ENCODE measurements at places on chromosomes 16 and 17.

GRCh38 chr16:57343221-57343620, 15.4 kb upstream of the CCL22 start:
- peak; percentile 13 for DNase-seq

GRCh38 chr17:1491443-1492248, 840 bp downstream of the MYO1C start:
- DNase-seq = peak; percentile 54

DNA sequence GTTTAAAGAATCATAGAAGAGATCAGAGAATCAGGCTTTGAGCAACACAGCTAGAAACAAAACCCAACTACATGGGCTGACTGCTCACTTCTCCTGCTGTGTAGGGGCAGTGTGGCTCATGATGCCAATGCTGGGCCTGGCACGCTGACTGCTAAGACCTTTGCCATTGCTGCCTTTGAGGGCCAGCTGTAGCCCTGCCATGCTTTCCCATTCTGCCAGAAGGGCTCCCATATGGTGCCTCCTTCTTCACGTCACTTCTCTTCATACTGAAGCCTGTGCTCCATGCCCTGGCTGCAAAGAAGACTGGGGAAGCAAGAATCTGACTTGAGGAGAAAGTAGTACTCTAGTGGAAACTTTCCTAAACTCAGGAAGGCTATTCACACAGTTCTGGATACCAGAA, 232.9 kb downstream of the UTP18 start:
- DNase-seq = no peak

GRCh38 chr17:521561-522325, 169.1 kb upstream of the RPH3AL start:
- DNase-seq = no peak

GRCh38 chr17:12070561-12070960, 49.9 kb downstream of the MAP2K4 start:
- no peak for DNase-seq

GRCh38 chr16:31064882-31065461, 9.1 kb downstream of the ZNF668 start:
- DNase-seq = no peak

Data from CD4-positive, alpha-beta T cell treated with Interleukin-1 beta for 1 hour (primary cell).